Glomerular endothelial cell (primary cell): ENCODE measurements at places on chromosomes 7 and 10.

GRCh38 chr7:108289852-108290251, 159.7 kb upstream of the LAMB4 start:
- DNase-seq: no peak

DNA sequence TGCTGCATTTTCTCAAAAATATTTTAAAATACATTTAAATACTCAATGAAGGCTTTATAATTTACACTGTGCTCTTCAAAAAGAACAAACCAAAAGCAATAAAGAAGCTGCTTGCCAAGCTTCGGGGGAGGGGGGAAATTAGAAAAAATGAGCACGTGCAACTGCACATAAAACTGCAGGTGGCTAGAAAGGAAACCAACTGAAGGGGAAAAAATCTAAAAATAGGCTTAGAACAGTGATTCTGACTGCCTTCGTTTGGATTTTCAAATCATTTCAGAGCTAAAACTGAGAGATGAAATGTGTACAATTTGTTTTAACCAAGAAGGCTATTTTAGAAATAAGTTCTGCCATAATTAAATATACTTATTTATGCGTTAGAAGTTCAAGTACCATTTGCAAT, 61.4 kb downstream of the ABI1 start:
- DNase-seq: no peak

DNA sequence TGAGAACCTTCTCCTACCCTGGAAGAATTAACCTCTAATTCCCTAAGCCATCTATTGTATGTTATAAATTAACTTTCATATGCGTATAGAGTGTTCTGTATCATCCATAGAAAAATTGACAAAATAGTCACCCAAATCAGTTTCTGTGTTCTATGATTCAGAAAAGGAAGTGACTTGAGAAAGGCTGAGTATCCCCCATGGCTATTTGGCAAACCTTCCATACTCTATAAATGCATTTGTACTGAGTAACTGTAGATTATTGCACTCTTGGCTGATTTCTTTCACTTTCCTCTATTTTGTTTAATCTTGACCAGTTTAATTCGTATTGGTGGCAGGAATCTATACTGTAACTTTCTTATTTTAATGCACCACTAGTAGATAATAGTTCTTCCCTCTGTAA, 182.2 kb downstream of the HTR7 start:
- DNase-seq: no peak

DNA sequence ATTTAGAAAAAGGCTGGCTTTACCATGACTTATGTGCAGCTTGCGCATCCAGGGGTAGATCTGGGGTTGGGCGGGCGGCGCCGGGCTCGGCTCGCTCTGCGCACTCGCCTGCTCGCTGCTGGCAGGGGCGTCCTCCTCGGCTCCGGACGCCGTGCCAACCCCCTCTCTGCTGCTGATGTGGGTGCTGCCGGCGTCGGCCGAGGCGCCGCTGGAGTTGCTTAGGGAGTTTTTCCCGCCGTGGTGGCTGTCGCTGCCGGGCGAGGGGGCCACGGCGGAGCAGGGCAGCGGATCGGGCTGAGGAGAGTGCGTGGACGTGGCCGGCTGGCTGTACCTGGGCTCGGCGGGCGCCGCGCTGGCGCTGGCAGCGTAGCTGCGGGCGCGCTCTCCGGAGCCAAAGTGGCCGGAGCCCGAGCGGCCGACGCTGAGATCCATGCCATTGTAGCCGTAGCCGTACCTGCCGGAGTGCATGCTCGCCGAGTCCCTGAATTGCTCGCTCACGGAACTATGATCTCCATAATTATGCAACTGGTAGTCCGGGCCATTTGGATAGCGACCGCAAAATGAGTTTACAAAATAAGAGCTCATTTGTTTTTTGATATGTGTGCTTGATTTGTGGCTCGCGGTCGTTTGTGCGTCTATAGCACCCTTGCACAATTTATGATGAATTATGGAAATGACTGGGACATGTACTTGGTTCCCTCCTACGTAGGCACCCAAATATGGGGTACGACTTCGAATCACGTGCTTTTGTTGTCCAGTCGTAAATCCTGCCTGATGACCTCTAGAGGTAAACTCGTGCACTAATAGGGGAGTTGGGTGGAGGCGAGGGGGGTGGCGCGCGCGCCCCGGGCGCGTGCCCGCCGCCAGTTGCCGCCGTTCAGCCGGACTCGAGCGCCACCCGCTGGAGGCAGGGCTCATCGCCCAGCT, at the start of gene HOXA5:
TSS of gene HOXA5 (minus strand) at position 659 of the 927 bp plus-strand sequence. CDS start at position 585, 74 bp downstream.
- DNase-seq: peak; percentile 87

- no peak for DNase-seq
Observed at GRCh38 chr7:20075992-20076820, 141.0 kb downstream of the MACC1 start.

DNA sequence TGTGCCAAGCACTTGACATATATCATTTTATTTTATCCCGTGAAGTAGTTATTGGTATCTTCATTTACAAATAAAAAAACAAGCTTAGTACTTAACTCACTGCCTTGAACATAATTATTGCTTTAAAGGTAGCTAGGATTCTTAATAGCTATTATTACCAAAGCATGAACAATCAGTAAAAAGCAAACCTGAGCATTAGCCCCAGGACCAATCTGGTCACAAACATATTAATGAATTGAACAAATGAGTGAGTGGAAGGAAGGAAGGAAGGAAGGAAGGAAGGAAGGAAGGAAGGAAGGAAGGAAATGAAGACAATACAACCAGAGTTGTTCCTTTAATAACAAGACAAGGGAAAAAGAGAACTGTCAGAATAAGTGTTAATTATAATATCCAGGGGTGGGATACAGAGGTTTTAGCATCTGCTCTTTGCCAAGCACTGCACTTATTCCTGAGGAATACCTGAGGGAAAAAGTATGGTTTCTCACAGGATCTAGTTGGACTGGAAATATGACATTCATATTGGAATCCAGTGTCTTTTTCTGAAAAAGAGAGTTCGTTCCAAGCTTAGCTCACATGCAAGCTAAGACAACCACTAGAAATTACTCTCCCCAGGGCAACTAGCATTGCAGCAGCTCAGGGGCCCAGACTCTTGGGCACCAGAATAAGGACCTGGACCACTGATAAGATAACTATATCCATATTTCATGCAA, 172.9 kb upstream of the MGMT start:
- no peak for DNase-seq

DNA sequence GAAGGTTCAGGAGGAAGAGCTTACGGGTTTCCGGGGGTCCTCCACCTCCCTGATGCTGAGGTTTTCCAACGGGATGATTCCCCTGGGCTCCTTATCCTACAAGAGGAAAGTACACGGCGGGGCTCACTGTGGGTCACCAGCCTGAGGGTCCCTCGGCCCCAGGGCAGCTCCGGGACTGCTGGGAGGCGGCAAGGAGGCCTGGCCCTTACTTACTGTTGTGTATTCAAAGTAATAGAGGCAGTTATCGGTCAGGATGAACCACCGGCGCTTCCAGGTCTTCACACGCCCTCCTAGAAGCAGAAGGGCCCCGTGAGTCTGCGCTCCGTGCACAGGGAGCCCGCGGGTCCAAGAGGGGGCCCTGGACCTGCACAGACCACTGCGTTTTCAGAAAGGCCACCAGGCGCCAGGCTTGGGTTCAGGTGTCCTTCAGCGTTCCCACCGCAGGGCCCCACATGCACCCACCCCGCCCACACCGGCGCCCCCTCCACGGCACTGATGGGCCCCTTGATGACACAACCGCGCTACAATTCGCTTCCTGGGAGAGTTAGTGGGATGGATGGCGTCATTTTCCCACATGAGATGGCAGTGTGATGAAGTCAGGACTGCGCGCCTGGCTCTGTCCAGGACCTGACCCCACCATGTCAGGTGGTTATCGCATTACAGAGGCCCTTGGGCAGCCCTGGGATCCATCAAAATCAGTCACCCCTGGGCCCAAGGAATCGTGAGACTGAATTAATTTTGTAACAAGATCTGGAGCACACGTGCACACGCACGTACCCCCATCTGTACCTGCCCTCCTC, 106.7 kb downstream of the CYTH3 start:
- DNase-seq: no peak

DNA sequence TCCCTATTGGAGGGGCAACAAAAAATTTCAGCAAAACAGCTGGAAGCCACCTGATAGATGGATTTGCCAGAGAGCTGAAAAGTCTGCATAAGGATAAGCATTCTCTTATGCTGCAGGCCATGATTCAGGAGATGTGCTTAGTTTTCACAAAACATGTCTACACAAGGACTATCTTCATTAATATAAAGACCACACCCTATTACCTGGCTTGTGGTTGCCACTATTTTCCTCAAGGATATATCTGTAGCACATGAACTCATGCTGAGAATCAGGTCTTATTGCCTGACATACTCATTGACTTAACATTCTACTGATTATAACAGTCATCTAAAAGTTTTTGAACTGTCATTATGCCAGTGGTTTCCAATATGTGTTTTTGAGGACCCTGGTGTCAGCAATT, 7.1 kb upstream of the COL17A1 start:
- DNase-seq: no peak

GRCh38 chr10:17675638-17676037, 31.7 kb downstream of the STAM start:
- no peak for DNase-seq

DNA sequence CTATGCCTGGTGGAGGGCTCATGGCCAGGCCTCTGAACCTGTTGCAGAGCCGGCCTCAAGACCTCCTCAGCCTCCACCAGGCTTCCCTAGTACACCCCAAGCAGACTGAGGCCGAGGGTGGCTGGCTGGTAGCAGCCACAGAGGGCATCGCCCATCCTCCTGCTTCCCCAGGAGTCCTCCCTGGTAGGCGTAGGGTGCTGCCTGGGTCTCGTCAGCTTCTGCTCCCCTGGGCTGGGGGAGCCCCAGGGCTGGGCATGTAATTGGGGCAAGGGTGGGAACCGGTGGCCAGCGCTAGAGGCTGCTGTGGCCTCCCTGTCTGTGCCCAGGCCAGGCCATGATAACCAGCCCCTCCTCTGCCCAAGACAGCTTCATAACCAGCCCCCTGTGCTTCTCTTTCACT, 32.6 kb downstream of the TBATA start:
- no peak for DNase-seq

DNA sequence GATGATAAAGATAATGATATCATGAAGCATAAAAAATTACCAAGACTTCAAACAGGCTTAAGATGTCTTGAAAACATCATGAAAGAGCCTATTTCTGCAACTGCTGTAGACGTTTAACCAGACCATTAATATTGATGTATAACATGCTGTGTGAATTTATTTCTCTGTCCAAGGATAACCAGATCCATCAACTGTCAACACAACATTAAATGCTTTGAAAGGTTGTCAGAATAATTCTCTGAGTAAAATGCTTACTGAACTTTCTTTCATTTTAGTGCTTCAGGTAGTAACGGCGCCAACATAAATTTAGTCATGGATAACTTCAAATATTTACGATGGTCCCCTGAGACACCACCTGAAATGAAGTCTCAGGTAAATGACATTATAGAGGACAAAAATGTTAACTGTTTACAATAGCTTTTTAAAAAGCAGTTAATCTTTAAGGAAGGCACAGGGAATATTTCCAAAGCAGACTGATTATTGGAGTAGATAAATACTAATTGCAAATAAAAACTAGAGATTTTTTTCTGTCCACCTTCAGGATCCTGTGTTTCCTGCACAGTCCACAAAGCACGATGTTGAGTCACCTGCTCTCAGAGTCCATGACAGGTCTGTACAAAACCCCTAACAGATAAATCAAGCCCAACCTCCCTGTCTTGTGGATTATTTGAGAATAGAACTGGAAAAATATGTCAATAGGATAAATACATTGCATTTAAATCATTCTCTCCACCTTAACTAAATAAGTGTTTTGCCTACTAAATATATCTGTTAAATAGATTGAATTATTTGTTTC, 1213.2 kb downstream of the XPNPEP1 start:
- DNase-seq: no peak

- DNase-seq: no peak
Observed at GRCh38 chr10:69323622-69324021, 45.3 kb downstream of the HK1 start.

GRCh38 chr7:34177476-34177875, 272.1 kb downstream of the BMPER start:
- no peak for DNase-seq

GRCh38 chr10:16652154-16652553, 130.5 kb upstream of the C1QL3 start:
- DNase-seq: no peak
